Umbilical cord (tissue), 2 donors: ENCODE measurements at places on chromosomes 5 and 9.

DNA sequence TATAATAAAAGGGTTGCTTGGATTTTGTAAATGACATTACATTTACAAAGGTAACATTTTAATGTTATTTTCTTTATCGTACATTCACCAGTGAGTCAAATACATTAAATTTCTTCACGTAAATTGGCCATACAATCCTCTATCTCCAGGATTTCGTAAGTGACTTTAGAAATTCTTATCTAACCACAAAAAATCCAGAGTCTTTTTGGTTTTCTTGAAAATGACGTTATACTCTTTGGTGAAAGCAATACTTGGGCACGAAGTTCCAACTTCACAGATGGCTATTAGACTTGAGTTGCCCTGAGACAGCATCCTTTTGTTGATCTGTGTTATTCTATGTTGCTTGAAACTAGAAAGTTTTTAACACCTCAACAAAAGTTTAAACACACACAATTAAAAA lies 87.4 kb upstream of the CDH10 start:
- no peak for DNase-seq

GRCh38 chr5:170660531-170660930 lies 123.0 kb upstream of the GABRP start:
- no peak for DNase-seq

DNA sequence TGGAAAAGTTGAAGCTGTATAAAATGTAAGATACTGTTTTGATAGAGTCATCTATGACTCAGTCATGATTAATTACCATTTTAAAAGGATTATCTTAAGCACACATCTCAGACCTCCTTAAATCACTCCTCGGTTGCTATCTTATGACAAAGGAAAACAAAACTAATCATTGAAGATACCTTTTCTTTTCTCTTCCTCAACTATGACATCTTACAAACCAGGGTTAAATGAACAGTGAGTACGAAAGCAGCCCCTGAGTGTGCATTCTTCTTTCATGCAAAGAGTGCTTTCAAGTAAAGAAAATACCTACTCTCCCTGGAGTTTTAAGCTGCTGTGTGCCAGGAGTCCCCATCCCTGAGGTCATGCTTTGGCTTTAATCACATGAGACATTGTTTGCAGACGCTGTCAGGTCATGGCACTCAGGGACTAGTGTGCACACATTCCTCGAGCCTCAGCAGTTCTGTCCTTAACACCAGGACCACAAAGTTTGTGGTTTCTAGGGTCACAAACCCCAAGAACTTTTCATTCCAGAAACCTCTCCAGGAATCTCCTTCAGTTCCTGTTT lies 86.7 kb upstream of the ICE1 start:
- DNase-seq = peak; percentile 63

- no peak for DNase-seq
Observed at GRCh38 chr5:14197056-14197455, 53.9 kb downstream of the TRIO start.

- no peak for DNase-seq
Observed at GRCh38 chr5:110956280-110956912, 115.1 kb upstream of the TSLP start.

GRCh38 chr5:138661991-138662434 lies 86.8 kb upstream of the HSPA9 start:
- no peak for DNase-seq

- DNase-seq = no peak
Observed at GRCh38 chr5:122858451-122858850, 13.0 kb downstream of the SNX24 start.
